NCI-H1105 (cell line): ENCODE measurements at places on chromosomes 1 and 21.

GRCh38 chr1:240363315-240363714 is 248.6 kb downstream of the GREM2 start:
- no peak for DNase-seq

GRCh38 chr1:100810360-100810759 is 84.3 kb downstream of the EXTL2 start:
- DNase-seq, result no peak

GRCh38 chr1:37739222-37739621 is 25.7 kb downstream of the EPHA10 start:
- DNase-seq, result no peak

DNA sequence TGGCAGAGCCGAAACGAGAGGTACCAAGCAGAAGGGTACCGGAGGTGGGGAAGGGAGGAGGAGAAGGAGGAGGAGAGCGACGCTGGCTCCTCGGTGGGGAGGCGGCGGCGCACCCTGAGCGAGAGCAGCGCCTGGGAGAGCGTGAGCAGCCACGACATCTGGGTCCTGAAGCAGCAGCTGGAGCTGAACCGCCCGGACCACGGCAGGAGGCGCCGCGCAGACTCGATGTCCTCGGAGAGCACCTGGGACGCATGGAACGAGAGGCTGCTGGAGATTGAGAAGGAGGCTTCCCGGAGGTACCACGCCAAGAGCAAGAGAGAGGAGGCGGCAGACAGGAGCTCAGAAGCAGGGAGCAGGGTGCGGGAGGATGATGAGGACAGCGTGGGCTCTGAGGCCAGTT is 32.4 kb downstream of the STYXL2 start:
- no peak for DNase-seq

- DNase-seq, result peak; percentile 9
These were observed 9.9 kb downstream of the RNF223 start for GRCh38 chr1:1063945-1064831.

DNA sequence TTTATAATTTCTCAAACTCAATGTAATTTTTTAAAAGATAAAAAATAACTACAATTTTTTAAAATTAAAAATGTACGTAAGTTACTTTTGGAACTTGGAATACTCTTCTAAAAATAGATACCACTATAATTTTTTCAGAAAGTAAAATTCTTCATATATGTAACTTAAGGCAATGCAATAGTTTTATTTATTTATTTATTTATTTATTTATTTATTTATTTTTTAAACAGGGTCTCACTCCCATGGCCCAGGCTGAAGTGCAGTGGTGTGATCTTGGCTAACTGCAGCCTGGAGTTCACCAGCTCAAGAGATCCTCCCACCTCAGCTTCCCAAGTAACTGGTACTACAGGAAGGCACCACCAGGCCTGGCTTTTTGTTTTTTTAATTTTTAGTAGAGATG is 3.1 kb upstream of the KRTAP23-1 start:
- DNase-seq, result no peak

GRCh38 chr21:39715804-39716397 is 29.1 kb upstream of the IGSF5 start:
- peak; percentile 28 for DNase-seq

DNA sequence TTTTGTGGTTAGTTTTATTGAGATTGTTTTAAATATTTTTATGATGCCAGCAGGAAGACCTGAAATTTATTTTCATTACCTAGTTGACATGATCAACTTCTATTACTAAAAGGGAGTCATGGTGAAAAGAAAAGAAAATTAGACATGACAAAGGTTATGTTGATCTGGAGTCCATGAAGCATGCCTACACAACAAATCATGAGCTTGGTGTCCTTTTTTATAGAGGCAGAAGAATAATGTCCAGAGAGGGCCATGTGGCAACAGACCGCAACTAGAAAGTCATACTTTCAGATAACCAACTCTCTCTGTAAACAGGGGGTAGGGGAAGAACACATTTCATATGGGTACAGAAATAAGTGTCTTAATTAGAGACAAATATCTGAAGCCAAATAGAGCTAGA is 175.5 kb upstream of the HOOK1 start:
- no peak for DNase-seq

DNA sequence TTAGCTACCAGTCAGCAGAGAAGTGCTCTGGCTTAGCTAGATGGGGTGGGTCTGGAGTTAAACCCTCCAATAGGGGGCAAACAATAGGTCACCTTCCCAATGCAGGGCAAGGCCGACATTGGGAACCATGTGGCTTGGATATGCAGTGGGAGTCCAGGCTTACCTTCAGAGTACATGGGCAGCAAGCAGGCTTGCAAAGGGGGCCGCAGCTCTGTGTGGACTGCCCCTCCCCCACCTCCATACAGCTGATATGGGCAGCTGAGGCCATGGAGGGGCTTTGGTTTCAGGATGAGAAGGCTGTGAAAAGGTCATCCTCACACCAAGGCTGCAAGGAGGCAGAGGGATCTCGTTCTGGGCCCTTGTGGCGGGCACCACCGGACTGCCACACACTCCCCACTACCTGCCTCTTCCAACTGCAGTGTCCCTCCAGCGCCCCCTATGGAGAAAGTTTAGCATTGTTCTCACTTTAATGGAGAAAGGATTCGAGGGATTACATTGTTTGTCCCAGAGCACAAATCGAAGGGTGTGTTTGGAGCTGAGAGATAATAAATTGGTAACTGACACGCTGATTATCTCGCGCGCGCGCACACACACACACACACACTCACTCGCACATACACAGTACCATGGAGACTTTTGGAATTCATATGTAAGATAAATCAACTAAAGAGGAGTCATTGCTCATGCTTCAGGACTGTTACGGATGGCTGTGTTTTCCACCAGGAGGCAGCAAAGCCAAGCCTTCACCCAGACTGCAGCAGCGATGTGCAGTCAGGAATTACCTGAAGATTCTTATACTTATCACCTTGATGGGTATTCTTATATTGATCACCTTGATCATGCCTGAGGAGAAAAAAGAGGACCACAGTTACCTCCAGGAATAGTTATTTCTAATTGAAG is 7.0 kb upstream of the SMCP start:
- DNase-seq, result no peak

- DNase-seq, result no peak
These were observed 49.8 kb downstream of the PRDM2 start for GRCh38 chr1:13749543-13750341.

DNA sequence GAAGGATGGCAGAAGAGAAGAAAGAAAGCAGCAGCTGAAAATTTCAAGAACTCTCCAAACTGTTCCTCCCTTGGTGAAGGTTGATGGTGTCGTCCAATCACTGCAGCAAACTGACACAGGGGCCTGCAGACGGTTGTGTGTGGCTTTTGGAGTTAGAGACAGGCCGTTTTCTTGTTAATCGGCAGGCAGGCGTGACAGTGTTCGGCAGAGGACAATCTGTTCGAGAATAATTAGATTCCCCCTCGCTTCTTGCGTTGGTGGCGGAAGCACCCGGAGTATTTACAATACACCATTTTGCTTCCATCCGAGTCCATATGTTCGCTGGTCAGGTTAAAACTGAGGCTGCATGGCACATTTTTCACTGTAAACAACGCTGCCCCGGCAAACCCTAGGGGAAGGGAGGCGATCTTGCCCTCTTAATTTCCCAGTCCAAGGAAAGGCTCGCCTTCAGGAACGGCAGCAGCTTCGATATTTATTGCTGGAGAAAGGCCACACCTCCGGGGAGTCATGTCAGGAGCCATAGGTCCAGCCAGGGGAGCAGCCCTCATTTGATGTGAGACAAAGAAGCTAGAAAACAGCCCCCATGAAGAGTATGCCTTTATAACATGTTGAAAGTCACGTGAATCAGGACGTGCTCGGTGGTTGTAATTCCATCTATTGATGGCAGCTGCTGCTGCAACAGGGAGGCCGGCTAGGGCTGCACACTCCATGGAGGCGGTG is 360.1 kb downstream of the SMYD3 start:
- DNase-seq, result no peak

- no peak for DNase-seq
These were observed 15.8 kb downstream of the GPSM2 start for GRCh38 chr1:108892356-108893140.

DNA sequence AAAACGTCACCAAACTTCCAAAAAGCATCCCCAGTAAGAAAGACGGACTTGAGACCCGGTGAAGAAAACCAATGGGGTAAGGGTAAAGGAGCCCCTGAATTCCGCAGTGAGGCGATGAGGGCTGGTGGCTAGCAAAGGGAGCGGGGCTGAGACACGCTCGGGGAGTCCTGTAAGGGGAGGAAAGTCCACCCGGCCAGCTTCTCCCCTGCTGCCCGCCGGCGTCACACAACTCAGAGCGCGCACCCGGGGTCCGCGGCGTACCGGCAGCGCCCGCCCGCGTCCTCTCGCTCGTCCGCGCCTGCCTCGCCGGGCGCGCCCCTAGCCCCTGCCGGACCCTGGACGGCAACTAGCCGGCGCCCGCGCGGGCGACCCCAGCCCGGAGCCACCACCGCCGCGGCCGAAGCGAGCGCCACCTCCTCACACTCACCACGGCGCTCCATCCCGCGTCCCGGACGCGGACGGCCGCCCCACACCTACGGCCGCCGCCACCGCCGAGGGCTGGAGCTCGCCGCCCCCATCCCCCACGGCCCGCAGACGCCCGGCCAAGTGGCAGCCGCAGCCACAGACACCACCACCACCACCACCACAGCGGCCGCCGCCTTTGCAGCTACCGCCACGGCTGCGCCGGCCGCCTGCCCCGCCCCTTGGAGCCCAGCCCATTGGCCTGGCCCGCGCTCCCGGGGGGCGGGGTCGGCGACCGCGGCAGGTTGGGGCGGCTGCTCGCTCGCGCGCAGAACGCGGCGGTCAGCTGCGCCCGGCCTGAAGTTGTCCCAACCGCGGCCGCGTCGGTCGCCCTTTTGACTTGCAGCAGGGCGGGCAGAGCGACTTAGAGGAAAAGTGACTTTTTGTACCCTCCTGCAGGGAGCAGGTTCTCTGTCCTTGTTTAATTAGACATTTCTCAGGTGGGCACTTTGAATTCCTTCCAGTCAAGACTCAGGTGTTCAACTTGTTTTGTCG is 10.0 kb upstream of the ARHGAP29 start:
- peak; percentile 66 for DNase-seq

DNA sequence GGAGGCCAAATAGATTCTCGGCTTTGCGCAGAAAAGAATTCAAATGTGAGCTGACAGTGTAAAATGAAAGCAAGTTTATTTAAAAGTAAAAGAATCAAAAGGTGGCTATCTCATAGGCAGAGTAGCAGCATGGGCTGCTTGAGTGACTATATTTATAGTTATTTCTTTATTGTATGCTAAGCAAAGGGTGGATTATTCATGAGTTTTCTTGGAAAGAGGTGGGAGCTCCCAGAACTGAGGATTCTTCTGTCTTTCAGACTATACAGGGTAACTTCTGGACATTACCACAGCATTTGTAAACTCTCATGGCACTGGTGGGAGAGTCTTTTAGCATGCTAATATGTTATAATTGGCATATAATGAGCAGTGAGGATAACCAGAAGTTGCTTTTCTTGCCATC is 659.9 kb downstream of the RWDD3 start:
- DNase-seq, result no peak

- no peak for DNase-seq
These were observed 69.4 kb upstream of the MORC3 start for GRCh38 chr21:36250423-36251075.

DNA sequence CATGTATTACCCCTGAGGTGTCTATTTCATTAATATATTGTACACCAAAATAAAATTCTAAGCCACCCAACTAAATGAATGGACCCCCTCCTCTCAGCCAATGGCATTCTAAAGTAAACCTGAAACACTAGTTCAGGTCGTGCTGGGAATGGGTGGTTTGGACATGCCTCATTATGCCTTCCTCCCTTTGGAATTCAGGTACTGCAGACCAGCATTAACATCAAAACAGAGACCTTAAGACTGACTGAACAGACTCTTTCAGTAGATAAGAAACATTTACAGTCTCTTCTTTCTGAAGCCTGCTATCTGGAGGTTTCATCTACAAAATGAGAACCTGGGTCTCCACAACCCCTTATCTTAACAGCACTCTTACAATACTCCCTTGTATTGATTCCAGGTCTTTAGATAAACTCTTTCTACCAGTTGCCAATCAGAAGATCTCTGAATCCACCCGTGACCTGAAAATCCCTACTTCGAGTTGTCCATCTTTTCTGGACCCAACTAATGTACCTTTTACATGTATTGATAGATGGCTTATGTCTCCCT is 93.6 kb downstream of the PKN2 start:
- DNase-seq, result no peak

DNA sequence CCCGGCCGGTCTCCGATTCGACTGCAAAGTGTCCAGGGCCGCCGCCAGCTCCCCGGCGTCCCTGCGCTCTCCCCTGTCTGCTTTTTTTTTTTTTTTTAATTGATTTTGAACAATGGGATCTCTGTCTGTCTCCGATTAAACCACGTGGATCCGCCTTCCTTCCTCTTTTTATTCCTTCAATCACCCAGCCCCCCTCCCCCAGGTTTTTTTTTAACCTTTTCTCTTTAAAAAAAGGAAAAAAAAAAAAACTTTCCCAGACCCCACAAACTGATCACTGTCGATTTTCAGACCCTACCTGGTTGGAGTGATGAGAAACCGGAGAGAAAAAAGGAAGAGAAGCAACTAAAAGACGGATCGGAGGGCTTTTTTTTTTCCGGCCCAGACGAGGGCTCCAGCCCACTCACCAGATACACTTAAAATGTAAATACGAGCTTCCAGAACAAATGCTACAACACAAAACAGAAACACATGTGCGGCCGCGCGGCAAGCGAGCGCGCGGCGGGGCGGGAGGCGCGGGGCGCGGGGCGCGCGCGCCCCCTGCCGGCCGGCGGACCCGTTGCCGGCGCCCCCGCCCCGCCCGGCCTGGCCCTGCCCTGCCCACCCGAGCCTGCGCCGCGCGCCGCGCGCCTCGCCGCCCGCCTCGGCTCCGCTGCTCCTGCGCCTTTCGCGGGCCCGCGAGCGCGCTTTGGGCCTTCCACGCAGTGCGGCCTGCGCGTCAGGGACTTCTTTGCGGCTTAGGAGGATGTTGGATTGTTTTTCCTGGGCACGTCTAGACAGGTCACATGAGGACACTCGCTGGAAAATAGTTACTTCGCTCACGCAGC is at the start of gene RCC2:
RCC2 (minus strand) TSS at position 428 of the 824 bp plus-strand sequence. CDS start 1,163 bp downstream, outside the sequence.
- DNase-seq, result peak; percentile 65

GRCh38 chr1:216057063-216057462 is 366.2 kb downstream of the USH2A start:
- DNase-seq, result no peak

GRCh38 chr1:10033359-10033845 is 644 bp downstream of the UBE4B start:
- DNase-seq, result peak; percentile 32
